ENCODE measurements at places on chromosomes 11 and 22.
A peak's percentile ranks its signal among the peaks of the same experiment; 100 is the strongest.

DNA sequence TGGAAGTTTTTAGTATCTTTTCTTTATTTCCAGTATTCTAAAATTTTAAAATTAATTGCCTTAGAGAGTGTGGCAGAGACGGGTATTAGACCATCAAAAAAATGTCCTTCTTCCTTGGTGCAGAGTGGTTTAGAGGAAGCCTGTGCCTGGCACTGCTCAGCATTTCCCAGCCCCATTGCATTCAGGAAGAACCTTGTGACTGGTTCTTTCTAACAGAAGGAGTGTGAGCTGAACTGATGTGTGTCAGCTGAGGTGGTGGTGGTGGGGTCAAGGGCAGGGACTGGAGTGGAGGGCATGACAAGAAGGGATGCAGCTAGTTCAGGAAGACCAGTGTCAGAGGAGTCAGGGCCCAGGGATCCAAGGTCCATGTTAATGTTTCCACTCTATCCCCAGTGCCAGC lies 58.7 kb upstream of the FDX1 start:
- DNase-seq: no peak

DNA sequence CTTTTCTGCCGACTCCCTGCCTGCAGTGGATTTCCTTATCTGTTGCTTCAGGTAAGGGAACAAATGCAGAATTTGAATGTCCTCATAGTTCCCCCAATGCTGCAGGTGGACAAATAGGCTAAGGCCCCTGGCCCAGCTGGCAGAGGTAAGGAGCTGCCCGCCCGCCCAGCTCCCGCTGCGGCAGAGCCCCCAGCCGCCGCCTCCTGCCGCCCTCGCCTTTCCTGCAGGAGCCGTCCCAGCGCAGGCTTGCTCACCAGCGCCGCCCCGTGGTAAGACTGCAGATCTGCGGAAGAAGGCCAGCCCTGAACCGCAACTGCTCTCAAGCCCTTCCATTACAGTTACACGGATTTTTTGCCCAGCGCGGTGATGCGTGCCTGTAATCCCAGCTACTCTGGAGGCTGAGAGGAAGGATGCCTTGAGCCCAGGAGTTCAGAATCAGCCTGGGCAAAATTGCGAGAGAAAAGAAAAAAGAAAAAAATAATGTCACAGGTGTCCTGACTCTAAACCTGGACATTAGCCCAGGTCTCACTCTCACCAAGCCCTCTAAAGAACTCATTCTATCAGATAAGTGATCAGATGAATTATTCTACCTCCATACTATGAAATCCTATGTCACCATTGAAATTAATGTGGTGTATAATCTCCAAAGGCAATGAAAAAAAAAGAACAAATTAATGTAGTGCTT lies 51.2 kb upstream of the EMID1 start:
- DNase-seq: peak; percentile 43

GRCh38 chr11:134573857-134574256 lies 161.8 kb upstream of the B3GAT1 start:
- no peak for DNase-seq

- no peak for DNase-seq
Measured at GRCh38 chr11:3796346-3796745, 1.0 kb downstream of the NUP98 start.

DNA sequence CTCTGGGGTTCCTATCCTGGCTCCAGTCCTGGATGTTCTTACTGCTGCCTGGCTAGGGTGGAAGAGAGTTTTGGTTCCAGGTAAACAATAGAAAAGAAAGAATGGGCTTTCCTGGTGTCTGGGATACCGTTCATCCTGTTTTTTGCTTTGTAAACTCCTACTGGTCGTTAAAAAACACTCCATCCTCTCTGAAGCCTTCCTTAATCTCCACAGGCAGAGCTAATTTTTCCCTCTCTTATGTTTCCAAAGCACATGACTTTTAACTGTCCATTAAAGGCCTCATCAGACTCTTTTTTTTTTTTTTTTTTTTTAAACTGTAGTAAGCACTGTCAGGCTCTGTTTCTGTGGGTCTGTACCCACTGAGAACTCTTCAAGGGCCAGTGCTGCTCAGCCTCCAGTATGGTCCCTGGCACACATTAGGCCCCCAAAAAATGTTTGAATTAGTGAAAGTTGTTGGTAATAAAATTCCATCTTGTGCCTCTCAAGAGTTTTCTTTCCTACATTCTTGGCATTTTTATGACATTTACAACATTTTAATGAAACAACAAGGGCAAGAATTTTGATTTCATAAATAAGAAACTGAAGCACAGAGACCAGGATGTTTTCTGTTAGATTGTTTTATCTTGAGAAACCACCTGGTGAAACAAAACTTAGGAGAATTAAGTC lies 104.2 kb downstream of the TEAD1 start:
- peak; percentile 47 for DNase-seq
